Foreskin keratinocyte (primary cell): ENCODE measurements at places on chromosomes 6 and 20. TPM values are rescaled to one million over a fixed set of nuclear protein-coding genes. Genes with fewer than 3 reads are reported as not detected.

- no peak for DNase-seq
These were observed 50.8 kb downstream of the KAT14 start for GRCh38 chr20:18188434-18188833.

DNA sequence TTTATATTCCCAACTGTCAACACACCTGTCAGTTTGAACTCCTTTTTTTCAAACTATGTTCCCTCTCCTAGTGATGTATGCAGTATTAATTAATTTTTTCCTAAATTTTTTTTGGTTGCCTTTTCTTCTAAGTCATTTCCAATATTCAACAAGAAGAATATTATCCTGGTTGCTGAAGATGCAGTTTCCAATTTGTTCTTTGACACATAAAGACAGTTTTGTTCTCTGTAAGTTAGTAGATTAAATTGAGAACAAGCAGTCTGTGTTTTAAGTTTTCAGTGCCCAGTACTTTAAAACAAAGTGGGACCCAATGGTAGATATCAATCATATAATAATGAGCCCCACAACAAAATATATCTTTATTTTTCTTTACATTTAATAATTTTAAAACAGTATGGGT is 47.3 kb downstream of the GJA1 start:
- DNase-seq = no peak

DNA sequence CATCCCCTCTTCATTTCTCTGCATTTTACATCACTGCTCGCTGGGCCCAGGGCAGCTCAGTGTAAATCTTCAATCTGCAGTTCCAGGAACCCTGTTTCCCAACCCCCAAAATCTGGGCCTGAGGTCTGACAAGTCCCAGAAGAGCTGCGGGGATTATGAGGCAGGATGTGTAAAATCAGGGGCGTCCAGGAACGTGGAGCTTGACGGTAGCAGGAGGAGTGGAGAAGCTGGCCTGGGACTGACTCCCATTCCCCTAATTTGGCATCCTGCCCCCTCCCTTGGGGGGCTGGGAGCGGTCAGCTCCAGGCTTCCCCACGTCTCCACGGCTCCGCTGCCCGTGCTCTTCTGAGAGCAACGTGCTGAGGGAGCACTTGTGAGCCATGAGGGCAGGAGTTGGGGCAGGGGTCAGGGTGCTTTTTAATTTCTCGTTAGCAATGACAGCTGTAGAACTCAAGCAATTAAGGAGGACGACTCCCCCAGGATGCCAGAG is 23.4 kb upstream of the VEGFA start:
- DNase-seq = no peak

DNA sequence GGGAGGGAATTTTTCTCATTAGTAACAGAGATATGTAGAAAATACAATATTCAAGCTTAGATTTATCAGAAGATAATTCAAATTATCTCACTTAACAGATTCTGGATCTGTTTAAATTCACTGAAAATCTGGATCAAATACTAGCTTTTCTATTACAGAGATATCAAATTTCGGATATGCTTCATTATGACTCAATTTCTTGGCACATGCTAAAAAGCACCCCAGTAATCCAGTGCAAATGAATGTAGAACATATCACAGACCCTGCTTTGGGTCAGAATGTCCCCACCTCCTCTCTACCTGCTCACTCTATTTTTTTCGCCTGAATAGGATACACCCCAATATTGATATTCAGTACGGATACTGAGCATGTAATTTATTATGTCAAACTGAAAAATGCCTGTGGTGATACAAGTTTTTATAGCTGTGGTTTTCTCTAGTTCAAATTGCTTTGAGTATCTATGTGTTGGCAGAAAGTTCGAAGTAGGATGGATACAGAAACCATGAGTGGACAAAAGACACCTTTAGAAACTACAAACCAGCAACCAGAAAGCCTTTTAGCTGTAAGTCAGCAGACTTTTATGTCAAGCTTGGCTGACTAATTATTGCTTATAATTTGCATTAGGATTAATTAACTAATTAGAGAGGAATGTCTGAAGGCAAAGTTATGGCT is 290.0 kb downstream of the TFAP2B start:
- DNase-seq = peak; percentile 36

The GSTA3 gene
- not detected in 2 replicates for total RNA-seq

The HDAC2 gene
- total RNA-seq = 132 and 136 TPM in 2 replicates

The SNX21 gene
- total RNA-seq = 11.2 and 14.2 TPM in 2 replicates

DNA sequence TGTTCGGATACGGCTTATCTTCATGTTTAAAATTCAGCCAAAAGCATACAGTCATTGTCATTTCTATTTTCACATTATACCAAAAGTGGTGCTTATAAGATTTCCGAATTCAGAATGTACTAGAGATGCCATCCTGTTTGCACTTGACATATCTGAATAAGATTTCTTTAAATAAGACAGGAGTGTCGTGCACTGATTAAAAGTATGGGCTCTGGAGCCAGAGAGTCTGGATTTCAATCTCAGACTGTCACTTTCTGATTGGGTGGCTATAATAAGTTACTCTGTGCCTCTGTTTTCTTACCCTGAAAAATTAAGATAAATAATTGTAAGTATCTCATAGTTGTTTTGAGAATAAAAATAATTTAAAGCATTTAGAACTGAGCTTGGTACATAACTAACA is 92.8 kb downstream of the RWDD2A start:
- DNase-seq = no peak

GRCh38 chr6:82178077-82178758 is 69.3 kb downstream of the IBTK start:
- DNase-seq = no peak

The DEFB118 gene
- not detected in 2 replicates for total RNA-seq

- peak; percentile 56 for DNase-seq
These were observed 12.5 kb upstream of the TMEM30A start for GRCh38 chr6:75296811-75297779.

GRCh38 chr6:169850746-169851145 is 99.3 kb downstream of the ERMARD start:
- DNase-seq = no peak

- no peak for DNase-seq
These were observed 59.1 kb downstream of the FHL5 start for GRCh38 chr6:96621983-96622382.

- no peak for DNase-seq
These were observed 11.2 kb upstream of the TAGAP start for GRCh38 chr6:159056003-159056402.

DNA sequence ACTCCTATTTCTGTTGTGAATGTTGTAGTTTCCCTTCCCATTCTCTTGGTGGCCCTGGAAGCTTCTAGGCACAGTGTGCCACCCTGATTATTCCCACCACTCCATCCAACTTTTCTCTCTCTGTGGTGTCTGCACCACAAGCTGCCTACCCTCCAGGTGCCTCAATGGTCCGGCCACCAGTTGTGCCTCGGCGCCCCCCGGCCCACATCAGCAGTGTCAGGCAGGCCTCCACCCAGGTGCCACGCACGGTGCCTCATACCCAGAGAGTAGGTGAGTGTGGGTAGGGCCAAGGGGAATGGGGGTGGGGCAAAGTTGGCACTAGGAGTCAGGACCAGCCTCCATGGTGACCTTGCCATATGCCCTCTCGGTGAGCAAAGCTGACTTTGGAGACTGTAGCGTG is 23.1 kb downstream of the PABPC1L start:
- no peak for DNase-seq

The SYNJ2 gene
- total RNA-seq = 15.7 and 16.2 TPM in 2 replicates

DNA sequence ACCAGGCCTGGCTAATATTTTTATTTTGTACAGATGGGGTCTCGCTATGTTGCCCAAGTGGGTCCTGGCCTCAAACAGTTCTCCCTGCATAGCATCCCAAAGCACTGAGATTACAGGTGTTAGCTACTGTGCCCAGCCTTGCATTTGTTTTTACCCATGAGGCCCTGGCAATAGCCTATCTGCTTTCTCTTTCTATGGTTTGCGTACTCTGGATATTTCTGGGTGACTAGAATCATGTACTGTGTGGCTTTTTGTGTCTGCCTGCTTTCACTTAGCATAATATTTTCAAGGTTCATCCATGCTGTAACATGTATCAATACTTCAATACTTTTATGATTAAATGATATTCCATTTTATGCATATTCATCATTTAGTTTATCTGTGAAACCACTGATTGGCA is 451.7 kb downstream of the GRIK2 start:
- no peak for DNase-seq

- DNase-seq = no peak
These were observed 1.1 kb downstream of the DDAH2 start for GRCh38 chr6:31727717-31728671.

- DNase-seq = peak; percentile 97
These were observed 8.3 kb upstream of the PRND start for GRCh38 chr20:4713401-4713800.
